ENCODE measurements at places on chromosomes 3 and 15.

DNA sequence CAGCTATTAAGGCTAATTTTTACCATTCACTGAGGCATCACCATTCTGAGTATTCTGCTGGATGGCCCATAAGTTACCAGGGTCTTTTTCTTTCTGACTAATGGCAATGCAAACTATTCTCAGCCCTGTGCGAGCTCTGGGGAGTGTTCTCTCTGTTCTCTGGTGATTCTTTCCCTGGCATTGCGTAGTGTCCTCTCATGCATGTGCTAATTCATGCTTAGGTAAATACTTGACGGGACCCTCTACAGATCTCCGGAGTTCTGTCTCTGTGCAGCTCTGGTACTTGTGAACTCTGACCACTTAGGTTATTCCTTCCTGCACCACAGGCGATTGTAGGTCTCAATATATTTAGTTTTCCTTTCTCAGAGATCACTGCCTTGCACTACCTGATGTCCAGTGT is 34.8 kb downstream of the UBE2E1 start:
- DNase-seq: peak; percentile 19

DNA sequence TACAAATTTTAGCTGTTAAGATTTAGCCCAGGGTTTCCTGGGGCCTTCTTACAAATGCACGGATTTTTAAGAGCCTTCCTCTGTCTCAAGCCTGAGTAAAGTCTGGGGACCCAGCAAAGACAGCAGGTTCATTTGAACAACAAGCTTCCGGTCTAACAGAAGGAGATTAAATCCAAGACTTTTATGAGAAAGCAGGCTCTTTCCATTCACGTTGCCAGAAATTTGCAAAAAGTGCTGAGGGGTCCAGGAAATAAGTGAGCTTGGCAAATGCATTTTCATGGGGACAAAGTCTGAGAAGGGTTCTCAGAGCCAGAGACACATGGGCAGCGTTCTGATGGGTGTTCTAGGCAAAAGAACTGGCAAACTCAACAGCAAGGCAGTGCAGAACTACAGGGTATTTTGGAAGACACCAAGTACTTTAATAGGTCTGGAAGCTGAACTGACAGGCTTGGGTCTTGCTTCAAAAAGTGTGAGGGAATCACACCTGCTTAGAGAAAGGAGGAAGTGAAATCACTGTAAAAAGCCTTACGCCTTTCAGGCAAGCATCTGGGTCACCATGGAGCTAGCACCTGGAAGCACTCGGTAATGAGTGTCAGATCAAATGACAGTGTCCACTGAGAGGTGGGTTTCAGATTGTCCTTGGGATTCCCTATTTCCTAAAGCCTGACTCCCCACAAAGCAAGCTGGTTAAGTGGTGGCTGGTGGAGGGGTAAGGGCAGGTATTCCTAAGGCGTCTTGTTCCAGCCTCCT is 115.8 kb upstream of the ARHGEF3 start:
- no peak for DNase-seq

DNA sequence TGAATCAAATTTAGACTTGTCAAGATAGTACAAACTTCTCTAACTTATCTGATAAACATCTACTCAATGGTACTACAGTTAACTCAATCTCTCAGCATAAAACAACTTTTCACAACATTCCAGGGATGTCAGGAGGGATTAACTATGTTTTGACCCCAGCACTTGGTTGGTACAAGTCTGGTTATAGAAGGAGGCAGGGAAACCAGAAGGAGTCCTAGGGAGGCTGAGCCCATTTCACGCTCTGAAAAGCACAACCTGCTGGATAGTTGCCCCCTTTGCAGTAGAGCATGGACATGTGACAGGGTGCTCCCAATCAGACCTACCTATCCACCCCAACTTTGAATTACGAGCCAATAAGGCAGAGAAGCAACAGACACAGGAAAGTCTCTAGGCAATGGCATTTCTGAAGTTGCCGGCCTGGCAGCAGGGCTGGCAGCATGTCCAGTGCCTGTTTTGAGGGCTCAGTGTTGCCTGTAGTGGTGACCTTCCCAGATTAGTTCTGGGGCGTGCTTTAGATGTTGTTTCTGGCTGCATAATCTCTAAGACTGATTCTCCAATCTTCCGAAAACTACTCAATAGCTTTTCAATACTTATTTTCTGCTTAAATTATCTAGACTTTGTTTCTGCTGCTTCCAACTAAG is 8.2 kb downstream of the ANKUB1 start:
- DNase-seq: no peak

- peak; percentile 54 for DNase-seq
Measured at GRCh38 chr3:161423911-161424522, 52.7 kb upstream of the SPTSSB start.

GRCh38 chr3:12273045-12273695 is 15.7 kb upstream of the PPARG start:
- DNase-seq: no peak

- DNase-seq: peak; percentile 39
Measured at GRCh38 chr3:44114142-44114541, 127.5 kb upstream of the TOPAZ1 start.

DNA sequence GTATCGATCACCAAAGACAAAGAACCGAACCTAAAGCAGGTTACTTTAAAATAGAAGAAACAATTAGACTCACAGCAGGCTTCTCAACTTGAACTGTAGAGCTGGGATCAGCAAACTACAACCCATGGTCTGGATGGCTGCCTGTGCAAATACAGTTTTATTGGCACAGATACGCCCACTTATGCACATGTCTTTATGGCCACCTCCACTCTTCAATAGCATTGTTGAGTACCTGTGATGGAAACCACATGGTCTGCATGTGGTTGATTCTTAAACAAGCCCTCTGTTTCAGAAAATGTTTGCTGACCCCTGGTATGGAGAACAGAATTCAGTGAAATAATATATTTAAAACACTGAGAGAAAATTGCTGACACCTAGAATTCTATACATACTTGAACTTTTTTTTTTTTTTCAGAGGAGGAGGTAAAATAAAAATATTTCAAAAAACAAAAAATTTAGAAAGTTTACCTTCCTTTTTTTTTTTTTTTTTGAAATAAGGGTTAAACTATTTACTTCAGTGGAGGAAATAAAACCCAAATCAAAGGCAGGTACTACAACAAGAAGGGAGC is 263.8 kb upstream of the ATP10A start:
- no peak for DNase-seq

GRCh38 chr15:95138604-95139270 is 907.4 kb downstream of the MCTP2 start:
- DNase-seq: no peak

- no peak for DNase-seq
Measured at GRCh38 chr15:71138473-71138872, 23.2 kb downstream of the THSD4 start.

DNA sequence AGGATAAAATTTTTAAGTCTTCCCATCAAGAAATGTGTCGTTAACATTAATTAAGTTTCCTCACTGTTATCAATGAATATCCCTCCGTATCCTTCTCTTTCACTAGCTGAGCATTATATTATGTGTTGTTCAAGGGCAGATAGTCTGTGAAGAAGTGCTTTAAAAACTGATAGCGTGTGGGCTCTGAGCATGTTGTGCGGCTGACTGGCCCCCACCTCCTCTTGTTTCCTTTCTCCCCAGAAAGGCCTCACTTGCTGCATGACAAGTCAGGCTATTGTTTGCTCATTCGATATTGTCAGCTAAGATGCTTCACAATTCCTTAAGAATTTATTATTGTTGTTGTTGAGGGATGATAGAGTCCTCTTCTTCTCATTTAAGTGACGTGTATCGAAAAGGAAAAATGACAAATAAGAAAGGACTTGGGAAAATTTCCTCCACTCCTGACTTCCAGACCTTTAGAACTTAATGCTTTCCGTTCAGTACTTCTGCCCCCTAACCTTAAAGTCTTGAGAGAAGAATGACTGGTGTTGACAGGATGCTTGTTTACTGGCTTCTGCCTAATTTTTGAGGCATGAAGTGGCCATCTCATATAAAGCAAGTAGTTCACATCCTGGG is 298.3 kb downstream of the LPP start:
- no peak for DNase-seq
